ENCODE measurements at places on chromosomes 12 and 14. TPM values are rescaled to one million over a fixed set of nuclear protein-coding genes. Genes with fewer than 3 reads are reported as not detected.

DNA sequence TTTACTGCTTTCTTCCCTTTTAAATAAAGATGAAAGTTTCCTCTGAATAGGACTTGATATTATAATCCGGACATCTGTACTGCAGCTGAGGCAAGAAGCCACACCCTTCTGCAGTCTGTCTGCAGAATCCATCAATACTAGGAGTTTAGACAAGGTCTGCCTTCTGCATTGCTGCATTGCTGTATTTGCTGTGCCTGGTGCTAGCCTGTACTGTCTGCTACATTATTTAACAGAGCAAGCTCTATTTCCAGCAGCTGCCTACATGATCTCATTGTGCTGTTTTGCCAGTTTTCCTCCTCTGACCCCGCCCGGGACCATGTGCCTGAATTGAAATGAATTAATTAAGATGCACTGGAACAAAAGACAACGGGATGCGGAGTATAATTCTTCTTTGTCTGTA is 1.7 kb downstream of the TUBA1A start:
- DNase-seq = peak; percentile 95

DNA sequence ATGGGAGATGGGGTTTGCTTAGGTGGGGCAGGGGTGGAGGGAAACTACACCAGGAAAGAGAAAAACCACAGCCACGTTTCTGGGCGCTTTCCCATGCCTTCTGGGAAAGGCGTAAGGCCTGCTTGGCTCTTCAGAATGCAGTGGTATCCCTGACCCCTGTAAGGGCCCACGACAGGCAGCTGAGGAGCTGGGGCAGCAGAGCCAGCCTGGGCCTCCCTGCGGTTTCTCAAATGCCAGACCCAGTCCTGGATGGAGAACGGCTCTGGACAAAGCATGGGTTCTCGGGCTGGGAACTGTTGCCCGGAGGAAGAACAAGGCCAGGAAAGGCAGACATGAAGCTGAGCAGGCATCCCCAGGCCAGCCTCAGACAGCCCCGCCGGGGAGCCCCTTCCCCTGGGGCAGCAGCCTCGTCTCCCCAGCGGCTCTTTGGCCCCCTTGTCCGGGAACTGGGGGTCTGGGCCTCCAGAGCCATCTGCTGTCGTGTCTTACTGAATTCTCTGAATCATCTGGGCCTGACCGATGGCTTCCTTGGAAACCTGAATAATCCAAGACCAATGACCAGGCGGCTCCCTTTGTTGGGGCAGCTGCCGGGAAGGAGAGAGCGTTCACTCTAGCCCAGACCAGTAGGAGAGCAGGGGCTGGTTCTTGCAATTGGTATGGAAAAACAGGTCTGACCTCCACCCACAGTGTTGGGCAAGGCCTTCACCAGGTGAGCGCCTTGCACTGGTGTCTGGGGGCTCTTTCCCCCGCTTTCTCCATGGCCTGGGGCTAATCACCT is 64.0 kb upstream of the RIN3 start:
- no peak for DNase-seq

DNA sequence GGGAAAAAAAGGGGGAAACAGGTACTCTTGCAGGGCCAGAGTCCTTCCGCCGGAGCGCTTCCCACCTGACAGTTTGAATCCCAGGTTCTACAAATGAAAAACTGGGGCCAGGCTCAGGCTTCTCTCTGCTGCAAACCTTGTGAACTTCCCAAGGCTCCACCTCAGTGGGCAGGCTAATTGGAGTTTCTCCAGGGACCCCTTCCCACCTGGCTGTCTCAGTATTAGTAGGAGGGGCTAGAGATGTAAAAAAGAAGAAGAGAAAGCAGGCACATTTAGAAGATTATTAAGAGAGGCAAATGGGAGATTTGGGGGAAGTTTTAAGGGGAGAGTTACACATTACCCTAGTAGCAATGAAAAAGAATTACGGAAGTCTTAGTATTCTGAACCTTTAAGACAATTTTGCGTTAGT is 20.0 kb upstream of the CLEC2D start:
- DNase-seq = no peak

- DNase-seq = peak; percentile 80
These were observed 484.4 kb downstream of the ATP23 start for GRCh38 chr12:58425481-58426392.

DNA sequence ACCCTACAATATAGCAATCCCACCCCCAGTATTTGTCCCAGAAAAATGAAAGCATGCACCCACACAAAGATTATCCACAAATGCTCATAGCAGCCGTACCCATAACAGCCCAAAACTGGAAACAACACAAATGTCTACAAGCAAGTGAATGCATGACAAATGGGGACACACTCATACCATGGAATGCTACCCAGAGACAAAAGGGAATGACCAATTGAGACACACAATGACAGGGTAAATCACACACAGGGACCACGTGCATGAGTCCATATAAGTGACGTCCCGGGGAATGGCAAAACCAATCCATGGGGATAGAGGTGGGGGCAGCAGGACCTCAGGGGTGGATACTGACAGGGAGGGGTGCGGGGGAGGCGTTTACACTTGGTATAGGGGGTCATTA is 33.4 kb downstream of the SCARB1 start:
- no peak for DNase-seq

DNA sequence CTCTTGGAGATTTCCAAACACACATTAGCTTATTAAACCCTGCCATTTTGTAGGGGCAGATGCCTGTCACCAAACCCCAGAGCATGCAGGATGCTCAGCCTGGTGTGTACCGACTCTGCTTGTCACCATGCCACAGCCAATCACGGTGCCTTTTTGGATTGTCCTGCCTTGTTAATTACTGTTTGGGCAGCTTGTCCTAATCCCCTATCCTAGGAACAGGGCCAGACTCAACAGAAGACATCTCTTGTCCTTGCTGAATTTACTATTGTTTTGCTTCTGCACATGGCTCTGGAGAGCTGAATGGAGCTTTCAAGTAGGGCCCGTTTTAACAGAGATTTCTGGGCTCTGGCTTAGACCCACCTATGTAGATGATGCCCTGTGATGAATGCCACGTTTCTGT is 388.5 kb downstream of the AACS start:
- no peak for DNase-seq

DNA sequence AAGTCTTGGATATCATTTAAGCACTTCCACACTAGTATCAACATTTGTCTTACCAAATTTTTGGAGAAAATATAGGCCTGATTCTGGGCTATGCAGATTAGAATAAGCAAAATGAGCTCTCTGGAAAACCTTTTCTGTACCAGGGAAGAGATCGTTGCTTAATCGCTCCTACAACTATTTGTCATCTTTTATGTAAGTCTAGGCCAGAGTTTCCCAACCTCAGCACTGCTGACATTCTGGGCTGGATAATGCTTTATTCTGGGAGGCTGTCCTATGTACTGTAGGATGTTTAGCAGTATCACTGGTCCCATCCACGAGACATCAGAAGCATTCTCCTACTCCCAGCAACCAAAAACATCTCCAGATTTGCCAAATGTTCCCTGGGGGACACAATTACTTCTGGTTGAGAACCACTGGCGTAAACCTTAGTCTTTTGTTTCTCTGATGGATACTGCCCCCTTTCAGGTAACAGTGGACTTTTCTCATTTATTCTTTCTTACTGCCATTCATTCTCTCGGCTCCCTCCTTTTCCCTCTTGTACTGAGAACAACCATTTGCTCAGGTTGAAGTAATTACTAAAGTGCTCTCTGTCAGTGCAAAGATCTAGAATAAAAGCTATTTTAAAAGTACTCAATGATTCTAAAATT is 316.9 kb upstream of the E2F7 start:
- no peak for DNase-seq

GRCh38 chr12:43789941-43790340 is 16.2 kb downstream of the TWF1 start:
- DNase-seq = peak; percentile 23

- no peak for DNase-seq
These were observed 9.9 kb upstream of the DYNC1H1 start for GRCh38 chr14:101954501-101954900.

- no peak for DNase-seq
These were observed 55.0 kb upstream of the SGPP1 start for GRCh38 chr14:63782683-63783389.

- no peak for DNase-seq
These were observed 25.7 kb upstream of the FZD10 start for GRCh38 chr12:130136509-130137039.

GRCh38 chr14:52042371-52043289 is 26.2 kb downstream of the NID2 start:
- DNase-seq = peak; percentile 60

- peak; percentile 86 for DNase-seq
These were observed 221.5 kb upstream of the HMGA2 start for GRCh38 chr12:65602610-65603295.

DNA sequence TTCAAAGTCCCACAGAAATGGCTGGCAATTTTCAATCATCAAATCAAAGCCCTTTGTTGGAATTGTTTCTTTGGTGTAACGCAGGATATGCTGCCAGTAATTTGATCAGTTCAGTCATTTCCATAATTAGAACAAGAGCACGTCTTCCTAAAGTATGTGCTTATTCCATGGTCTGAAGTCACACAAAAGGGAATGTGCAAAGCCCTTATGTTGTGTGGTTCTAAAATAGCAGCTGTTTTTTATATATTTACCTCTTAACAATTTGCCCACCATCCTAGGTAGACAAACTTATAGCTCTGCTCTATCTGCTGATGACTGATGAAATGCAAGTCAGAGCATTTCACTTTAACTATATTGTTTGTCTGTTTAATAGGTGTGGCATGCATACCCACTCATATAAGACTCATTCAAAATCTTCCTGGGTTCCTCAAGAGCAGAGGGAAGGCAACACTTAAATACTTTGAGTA is 176.1 kb upstream of the SLC38A2 start:
- DNase-seq = peak; percentile 85

DNA sequence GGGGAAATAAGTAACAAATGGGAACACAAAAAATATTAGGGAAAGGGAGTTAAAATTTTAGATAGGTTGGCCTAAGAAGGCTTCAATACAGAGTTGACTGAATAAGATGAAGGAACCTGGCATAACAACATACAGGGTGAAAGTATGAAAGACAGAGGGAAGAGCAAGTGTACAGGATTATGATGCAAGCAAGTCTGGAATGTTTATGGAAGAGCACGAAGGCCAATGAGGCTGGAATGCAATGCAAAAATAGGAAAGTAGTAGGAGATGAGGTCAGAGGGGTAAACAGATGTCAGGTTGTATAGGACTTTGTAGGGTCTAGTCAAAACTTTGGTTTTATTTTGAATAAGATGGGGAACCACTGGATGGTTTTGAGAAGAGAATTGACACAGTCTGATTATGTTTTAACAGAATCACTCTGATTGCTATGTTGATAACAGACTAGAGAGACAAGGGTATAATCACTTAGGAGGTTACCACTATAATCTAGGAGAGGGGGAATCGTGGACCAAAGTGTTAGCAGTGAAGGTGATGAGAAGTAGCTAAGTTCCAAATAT is 96.8 kb downstream of the OSBPL8 start:
- no peak for DNase-seq

DNA sequence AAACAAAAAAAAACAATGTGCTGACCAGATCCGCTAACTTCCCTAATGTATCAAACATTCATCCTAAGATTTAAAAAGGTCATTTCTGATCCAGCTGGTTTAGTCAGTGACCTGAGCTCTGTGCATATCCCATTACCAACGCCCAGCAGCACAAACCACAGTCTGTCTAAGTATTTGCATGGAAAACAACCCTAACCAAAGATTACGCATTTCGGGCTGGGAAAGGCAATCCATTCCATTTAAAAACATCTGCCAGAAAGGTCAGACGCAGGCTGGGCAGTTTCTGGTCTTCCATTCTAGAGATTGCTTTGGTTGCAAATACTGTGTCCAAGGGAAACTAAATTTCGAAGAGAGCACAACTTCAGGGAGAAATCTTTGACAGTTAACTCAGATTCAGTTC is 234.9 kb downstream of the FLRT2 start:
- no peak for DNase-seq

DNA sequence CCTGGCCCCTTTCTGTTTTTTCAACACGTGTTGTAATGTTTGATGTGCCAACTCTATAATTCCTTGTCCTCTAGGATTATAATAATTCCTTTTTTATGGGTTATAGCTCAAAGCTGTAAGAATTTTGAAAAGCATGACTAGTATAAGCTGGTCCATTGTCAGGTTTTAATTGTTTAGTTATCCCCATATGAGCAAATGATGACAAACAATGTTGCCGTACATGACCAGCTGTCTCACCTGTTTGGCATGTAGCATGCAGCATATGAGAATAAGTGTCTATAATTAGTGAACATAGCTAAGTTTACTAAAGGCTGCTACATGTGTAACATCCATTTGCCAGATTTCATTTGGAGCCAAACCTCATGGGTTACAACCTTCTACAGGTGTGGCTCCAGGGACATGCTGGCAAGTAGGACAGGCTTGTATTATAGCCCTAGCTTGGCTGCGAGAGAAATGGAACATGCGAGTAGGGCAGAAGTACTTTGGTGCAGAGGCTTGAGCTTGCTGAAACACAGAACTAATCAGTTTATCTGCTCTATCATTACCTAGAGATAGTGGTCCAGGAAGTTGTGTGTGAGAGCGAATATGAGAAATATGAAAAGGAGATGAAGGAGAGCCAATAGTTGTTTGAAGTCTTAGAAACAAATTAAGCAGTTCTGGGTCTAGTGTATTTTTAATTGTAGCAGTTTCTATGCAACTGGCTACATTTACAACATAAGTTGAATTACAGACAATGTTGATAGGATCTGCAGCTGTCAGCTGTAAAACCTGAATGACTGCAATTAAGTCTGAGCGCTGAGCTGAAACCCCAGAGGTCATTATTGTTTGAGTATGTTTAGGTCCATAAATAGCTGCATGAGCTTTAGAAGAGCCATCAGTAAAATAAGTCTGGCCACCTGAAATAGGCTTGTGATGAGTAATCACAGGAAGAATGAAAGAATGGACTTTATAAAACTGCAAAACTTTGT is 22.6 kb upstream of the MAPKAPK5 start:
- DNase-seq = no peak

GRCh38 chr12:54159140-54159539 is 29.6 kb downstream of the SMUG1 start:
- DNase-seq = no peak

- no peak for DNase-seq
These were observed 26.8 kb upstream of the CLEC2D start for GRCh38 chr12:9642606-9643265.

DNA sequence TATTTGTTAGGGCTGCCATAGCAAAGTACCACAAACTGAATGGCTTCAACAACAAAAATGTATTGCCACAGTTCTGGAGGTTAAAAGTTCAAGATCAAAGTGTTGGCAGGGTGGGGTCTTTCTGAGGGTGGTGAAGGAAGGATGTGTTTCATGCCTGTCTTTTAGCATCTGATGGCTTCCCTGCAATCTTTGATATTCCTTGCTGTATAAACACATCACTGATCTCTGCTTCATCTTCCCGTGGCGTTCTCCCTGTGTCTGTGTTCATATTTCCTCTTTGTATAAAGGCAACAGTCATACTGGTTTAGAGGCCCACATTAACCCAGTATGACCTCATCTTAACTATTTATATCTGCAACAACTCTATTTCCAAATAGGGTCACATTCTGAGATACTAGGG is 167.5 kb downstream of the BTG1 start:
- DNase-seq = peak; percentile 6

HHIPL1 gene
- 0.99 TPM for total RNA-seq

SLC5A8 gene
- 1.7 TPM for total RNA-seq

NEUROD4 gene
- total RNA-seq = not detected

MRPS35 gene
- 41.3 TPM for total RNA-seq

TAS2R9 gene
- total RNA-seq = not detected

GLIPR1L1 gene
- total RNA-seq = not detected

KRT81 gene
- 27.8 TPM for total RNA-seq

CAND1 gene
- total RNA-seq = 131 TPM

TSHR gene
- total RNA-seq = 2.9 TPM

CLEC1B gene
- 0.39 TPM for total RNA-seq
